ENCODE measurements at places on chromosomes 7 and 10. TPM values are rescaled to one million over a fixed set of nuclear protein-coding genes. Genes with fewer than 3 reads are reported as not detected.

Gene POLR2J2
- total RNA-seq = 1.3 TPM

- DNase-seq = no peak
- H3K27ac ChIP-seq = no peak overlapping the region
- H3K27me3 ChIP-seq = no peaks in the 10 kb centered on the region
- no peaks in the 10 kb centered on the region for H3K4me1 ChIP-seq
- H3K36me3 ChIP-seq = no peaks in the 10 kb centered on the region
Measured at GRCh38 chr10:106175760-106176377, 988.6 kb downstream of the SORCS1 start.

Gene LSM8
- total RNA-seq = 33.9 TPM

Gene RPP38
- total RNA-seq = 12.4 TPM

Gene DPP6
- total RNA-seq = not detected

Gene TMEM270
- total RNA-seq = not detected

- peaks cover 32% of the 10 kb centered on the region for H3K36me3 ChIP-seq
- no peaks in the 10 kb centered on the region for H3K27me3 ChIP-seq
- peak overlapping the region; percentile 53 for H3K27ac ChIP-seq
- H3K4me1 ChIP-seq = peaks cover 35% of the 10 kb centered on the region
- peak; percentile 53 for DNase-seq
- no peak overlapping the region for H3K4me3 ChIP-seq
Measured at GRCh38 chr7:116545411-116545993, 20.7 kb downstream of the CAV1 start.

DNA sequence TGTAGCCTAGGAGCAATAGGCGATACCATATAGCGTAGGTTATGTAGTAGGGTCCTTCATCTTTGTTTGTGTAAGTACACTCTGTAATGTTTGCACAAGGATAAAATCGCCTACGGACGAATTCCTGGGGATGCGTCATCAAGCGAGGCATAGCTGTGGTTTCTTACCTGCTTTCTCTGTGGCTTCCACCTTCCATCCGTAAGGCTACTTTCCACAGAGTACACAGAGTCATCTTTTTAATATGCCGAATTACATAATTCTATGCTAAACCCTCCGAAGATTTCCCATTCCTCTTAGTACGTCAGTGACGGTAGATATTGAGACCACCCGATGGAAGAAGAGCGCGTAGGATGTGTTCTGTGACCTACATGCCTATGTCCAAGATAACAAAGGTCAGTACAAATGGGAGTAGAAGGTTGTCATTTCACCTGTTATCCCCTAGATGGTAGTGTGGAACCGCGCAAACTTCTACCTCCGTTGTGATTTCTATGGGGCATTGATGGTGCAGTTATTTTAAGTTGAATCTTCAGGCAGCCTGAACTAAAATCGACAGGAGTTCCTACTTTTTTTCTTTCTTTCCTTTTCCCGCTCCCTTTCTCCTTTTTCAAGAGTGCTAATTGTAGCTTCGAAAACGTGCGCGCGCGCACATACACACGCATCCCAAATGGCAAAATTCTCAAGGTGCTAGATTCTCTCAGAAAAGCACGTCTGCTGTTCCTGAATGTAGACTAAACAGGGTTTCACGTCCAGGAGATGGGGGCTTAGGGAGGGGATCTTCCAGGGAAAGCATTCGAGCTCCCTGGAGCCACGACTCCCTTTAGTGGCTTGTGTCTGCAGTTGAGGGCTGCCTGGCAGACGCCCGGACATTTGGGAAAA, 111.7 kb upstream of the MBL2 start:
- H3K36me3 ChIP-seq = no peaks in the 10 kb centered on the region
- no peak overlapping the region for H3K27ac ChIP-seq
- H3K4me3 ChIP-seq = no peak overlapping the region
- DNase-seq = peak; percentile 67
- no peaks in the 10 kb centered on the region for H3K4me1 ChIP-seq

Gene CFAP46
- 1.7 TPM for total RNA-seq

GRCh38 chr10:124725171-124725631, 19.0 kb downstream of the FAM53B start:
- H3K4me3 ChIP-seq = no peak overlapping the region
- H3K36me3 ChIP-seq = peaks cover 2% of the 10 kb centered on the region
- no peak overlapping the region for H3K27ac ChIP-seq
- no peaks in the 10 kb centered on the region for H3K27me3 ChIP-seq
- H3K4me1 ChIP-seq = peaks cover 5% of the 10 kb centered on the region

DNA sequence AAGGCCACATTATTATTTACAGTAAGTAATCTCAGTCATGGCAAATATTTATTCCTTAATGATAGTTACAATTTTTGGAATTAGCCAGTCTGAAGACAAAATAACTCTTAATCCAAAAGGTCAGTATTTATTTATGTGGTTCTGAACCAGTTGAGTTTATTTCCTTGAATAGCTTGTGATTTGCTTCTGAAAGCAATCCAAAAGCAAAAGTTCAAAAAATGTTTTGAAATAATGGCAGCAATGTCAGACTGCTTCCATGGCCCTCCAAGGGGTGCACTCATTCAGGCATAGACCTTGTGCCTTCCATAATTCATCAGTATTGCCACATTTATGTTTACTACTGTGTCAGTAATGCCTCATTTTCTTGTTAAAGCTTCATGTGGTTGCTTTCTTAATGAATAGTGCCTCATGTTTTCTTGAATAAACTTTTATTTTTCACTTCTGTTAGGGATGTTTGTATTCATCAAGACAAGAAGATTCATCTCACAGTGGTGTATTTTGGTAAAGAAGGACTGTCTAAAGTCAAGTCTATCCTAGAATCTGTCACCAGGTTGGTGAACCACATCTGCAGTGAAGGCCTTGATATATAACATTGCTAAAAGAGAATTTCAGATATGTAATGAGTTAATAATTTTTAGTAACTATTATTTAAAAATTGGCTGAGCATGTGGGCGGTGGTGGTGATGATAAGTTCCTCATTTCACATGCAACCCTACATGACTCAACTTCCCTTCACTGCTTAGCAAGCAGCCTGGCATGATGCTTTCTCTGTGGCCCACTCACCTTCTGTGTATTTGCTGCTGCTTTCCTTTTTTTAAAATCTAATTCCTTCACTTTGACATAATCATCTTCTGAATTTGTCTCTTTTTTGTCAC, 22.0 kb downstream of the CSGALNACT2 start:
- no peak overlapping the region for H3K4me3 ChIP-seq
- peak; percentile 90 for DNase-seq
- H3K4me1 ChIP-seq = peaks cover 12% of the 10 kb centered on the region
- no peaks in the 10 kb centered on the region for H3K27me3 ChIP-seq
- peak overlapping the region; percentile 56 for H3K27ac ChIP-seq

DNA sequence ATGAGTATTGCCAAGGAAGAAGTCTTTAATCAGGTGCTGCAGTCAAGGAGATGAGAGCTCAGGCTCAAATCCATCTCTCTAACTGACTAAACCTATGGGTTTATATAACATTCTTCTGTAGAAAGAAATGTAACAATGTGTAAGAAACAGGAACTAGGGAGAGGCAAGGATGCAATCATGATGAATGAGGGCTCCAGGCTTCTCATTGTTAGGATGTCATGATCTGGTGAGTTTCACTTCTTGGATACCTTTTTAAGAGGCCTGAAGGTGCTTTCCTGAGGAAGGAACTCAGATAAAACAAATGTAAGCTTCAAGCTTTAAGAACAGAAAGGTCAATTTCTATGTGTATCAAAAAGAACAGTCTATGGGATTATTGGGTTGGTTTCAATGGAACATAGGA, 30.8 kb upstream of the SCIN start:
- H3K36me3 ChIP-seq = no peaks in the 10 kb centered on the region
- H3K4me3 ChIP-seq = no peak overlapping the region
- H3K27me3 ChIP-seq = no peaks in the 10 kb centered on the region
- H3K27ac ChIP-seq = no peak overlapping the region
- DNase-seq = no peak
- no peaks in the 10 kb centered on the region for H3K4me1 ChIP-seq

Gene CLRN3
- total RNA-seq = not detected

Gene OR13A1
- not detected for total RNA-seq

DNA sequence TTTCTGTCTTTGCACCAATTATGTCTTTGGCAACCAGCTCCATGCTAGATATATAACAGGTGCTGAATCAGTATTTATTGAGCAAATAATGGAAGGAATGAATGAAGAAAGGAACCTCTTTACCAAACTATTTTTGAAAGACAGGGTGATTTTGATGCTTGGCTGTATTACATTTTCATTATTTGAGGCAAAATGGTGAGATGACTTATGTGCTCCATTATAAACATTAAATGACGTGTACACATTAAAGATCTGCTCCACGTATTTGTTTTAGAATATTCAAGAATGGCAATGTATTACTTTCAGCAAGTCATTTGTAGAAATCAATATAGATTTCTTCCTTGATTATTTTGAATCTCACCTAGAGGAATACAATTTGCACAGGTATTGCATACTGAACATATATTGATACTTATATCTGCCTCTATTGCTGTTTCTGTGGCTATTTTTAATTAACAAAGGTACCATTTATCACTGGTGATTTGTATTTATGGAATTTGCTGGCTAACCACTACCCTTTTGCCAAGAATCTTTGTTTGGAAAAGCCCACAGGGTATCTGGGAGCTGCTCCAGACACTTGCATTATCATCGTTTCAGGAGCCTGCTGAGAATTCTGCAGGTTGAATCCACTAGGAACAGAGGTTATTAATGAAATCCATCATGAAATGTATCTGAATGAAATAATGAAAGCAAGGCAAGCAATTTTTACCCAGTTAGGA, 92.2 kb downstream of the SEMA3C start:
- H3K4me3 ChIP-seq = no peak overlapping the region
- no peak overlapping the region for H3K27ac ChIP-seq
- no peaks in the 10 kb centered on the region for H3K36me3 ChIP-seq
- no peaks in the 10 kb centered on the region for H3K27me3 ChIP-seq
- H3K4me1 ChIP-seq = 0 out of 2 replicates have a peak, but pooled peaks cover 4% of the 10 kb centered on the region

- H3K36me3 ChIP-seq = no peaks in the 10 kb centered on the region
- no peaks in the 10 kb centered on the region for H3K27me3 ChIP-seq
- H3K4me3 ChIP-seq = no peak overlapping the region
Measured at GRCh38 chr10:69929575-69929974, 123.1 kb upstream of the MACROH2A2 start.

Gene NPSR1
- total RNA-seq = not detected

DNA sequence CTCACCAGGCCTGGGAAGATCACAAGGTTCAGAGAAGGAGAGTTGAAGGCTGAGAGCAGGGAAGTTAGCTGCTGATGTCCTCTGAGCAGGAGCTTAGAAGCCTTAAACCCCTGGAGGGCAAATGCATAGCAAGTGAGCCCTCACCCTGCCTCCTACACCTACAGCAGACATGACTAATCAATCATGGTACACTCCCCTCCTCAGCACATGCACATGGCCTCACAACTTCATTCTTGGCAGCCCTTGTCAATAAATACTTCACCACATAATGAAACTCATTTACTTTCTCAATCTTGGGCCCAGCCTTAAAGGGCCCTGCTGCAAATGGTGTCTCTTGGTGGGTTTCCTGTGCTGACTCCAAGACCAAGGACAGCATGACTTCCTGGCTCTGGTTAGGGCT, 12.9 kb downstream of the MMRN2 start:
- H3K36me3 ChIP-seq = no peaks in the 10 kb centered on the region
- H3K27ac ChIP-seq = no peak overlapping the region
- no peaks in the 10 kb centered on the region for H3K4me1 ChIP-seq
- no peak overlapping the region for H3K4me3 ChIP-seq

Gene PPP1R17
- total RNA-seq = not detected

GRCh38 chr7:132250480-132251326, 325.6 kb downstream of the PLXNA4 start:
- H3K4me3 ChIP-seq = no peak overlapping the region
- H3K4me1 ChIP-seq = no peaks in the 10 kb centered on the region
- H3K27ac ChIP-seq = no peak overlapping the region
- H3K27me3 ChIP-seq = no peaks in the 10 kb centered on the region
- H3K36me3 ChIP-seq = no peaks in the 10 kb centered on the region

Gene C7orf57
- not detected for total RNA-seq

- no peaks in the 10 kb centered on the region for H3K27me3 ChIP-seq
- H3K4me1 ChIP-seq = no peaks in the 10 kb centered on the region
- no peak for DNase-seq
- no peaks in the 10 kb centered on the region for H3K36me3 ChIP-seq
- no peak overlapping the region for H3K4me3 ChIP-seq
Measured at GRCh38 chr7:44891791-44892190, 6.5 kb upstream of the PURB start.

GRCh38 chr7:2399848-2400587, 3.4 kb upstream of the CHST12 start:
- peak; percentile 95 for DNase-seq
- no peaks in the 10 kb centered on the region for H3K27me3 ChIP-seq
- peak overlapping the region; percentile 96 for H3K27ac ChIP-seq
- peaks cover 9% of the 10 kb centered on the region for H3K4me1 ChIP-seq
- H3K36me3 ChIP-seq = no peaks in the 10 kb centered on the region
- H3K4me3 ChIP-seq = no peak overlapping the region

Gene FZD8
- total RNA-seq = 3.6 TPM

Gene EZH2
- total RNA-seq = 13.1 TPM

GRCh38 chr10:59505926-59506325, 143.6 kb upstream of the FAM13C start:
- DNase-seq = no peak
- no peak overlapping the region for H3K4me3 ChIP-seq
- no peaks in the 10 kb centered on the region for H3K36me3 ChIP-seq
- H3K4me1 ChIP-seq = 0 out of 2 replicates have a peak, but pooled peaks cover 2% of the 10 kb centered on the region

- no peaks in the 10 kb centered on the region for H3K4me1 ChIP-seq
- H3K36me3 ChIP-seq = no peaks in the 10 kb centered on the region
- DNase-seq = no peak
- H3K27ac ChIP-seq = no peak overlapping the region
- H3K27me3 ChIP-seq = peaks cover 24% of the 10 kb centered on the region
Measured at GRCh38 chr7:26085771-26086170, 66.2 kb upstream of the NFE2L3 start.

Gene NFE2L3
- 37.8 TPM for total RNA-seq

Gene KNDC1
- 0.56 TPM for total RNA-seq

Gene ZNF37A
- 10.0 TPM for total RNA-seq

Gene WNT16
- total RNA-seq = 1.7 TPM

- no peak overlapping the region for H3K27ac ChIP-seq
- no peak for DNase-seq
- no peak overlapping the region for H3K4me3 ChIP-seq
Measured at GRCh38 chr10:66941491-66941890, 15.7 kb downstream of the LRRTM3 start.

All from IMR-90 (cell line).